Stomach (tissue), 19 donors: ENCODE measurements at places on chromosomes 2 and 18.

DNA sequence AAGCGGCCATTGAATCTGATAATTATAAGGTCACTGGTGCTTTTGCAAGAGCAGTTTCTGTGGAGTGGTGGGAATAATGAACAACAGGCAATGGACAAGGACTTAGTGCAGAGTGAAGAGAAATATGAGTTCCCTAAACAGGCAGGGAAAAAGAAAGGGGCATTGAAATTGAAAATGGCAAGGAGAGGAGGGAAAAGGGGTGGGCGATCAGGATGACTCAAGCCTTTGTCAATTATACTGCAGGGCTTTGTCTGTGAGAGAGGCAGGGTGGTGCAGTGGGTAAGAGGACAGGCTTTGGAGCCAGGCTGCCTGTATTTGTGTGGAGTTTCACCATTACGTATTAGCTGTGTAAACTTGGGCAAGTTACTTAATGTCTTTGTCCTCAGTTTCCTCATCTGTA, 29.5 kb upstream of the PAIP2B start:
- no peaks in the 10 kb centered on the region for H3K36me3 ChIP-seq
- no peak overlapping the region for H3K27ac ChIP-seq
- DNase-seq, result no peak

DNA sequence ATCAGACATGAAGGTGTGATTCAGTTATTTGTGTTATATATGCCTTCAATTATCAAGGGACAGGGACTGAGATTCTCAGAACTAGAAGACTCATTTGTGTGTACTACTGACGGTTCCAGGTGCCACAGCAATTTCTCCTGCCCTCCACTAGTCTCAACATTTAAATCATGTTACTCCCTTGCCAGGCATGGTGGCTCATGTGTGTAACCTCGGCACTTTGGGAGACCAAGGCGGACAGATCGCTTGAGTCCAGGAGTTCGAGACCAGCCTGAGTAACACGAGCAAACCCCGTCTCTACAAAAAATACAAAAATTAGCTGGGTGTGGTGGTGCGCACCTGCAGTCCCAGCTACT, 1.1 kb downstream of the CNDP2 start:
- H3K36me3 ChIP-seq, result peaks cover 14% of the 10 kb centered on the region
- DNase-seq, result no peak
- peaks cover 34% of the 10 kb centered on the region for H3K4me1 ChIP-seq
- peak overlapping the region; percentile 30 for H3K27ac ChIP-seq
- peak overlapping the region; percentile 79 for H3K4me3 ChIP-seq

- no peaks in the 10 kb centered on the region for H3K36me3 ChIP-seq
- no peaks in the 10 kb centered on the region for H3K4me1 ChIP-seq
- no peaks in the 10 kb centered on the region for H3K27me3 ChIP-seq
Measured at GRCh38 chr2:96386470-96386869, 50.9 kb downstream of the NCAPH start.

DNA sequence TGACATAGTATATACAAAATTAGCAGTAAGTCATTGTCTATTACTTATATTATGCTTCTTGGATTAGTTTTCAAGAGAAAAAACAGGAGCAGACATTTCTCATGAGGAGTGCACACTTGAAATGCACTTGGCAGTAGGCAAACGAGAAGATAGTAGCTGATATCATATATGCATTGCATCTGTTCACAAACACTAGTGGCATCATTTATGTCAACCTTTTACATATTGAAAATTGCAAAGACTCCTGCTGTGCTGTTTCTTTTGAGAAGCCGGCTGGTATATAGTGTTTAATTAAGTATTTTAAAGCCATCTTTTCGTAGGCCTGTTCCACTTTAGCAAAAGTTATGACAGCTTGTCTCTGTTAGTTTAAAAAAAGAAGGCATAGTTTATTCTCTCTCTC, 58.4 kb upstream of the SLC8A1 start:
- H3K27me3 ChIP-seq, result no peaks in the 10 kb centered on the region
- no peaks in the 10 kb centered on the region for H3K4me1 ChIP-seq
- H3K36me3 ChIP-seq, result no peaks in the 10 kb centered on the region
- no peak overlapping the region for H3K4me3 ChIP-seq
- no peak overlapping the region for H3K27ac ChIP-seq
- DNase-seq, result no peak

- no peak overlapping the region for H3K4me3 ChIP-seq
- no peaks in the 10 kb centered on the region for H3K4me1 ChIP-seq
- no peak for DNase-seq
- peaks cover 15% of the 10 kb centered on the region for H3K27me3 ChIP-seq
- no peaks in the 10 kb centered on the region for H3K36me3 ChIP-seq
Measured at GRCh38 chr2:240711296-240711695, 19.6 kb downstream of the AQP12A start.

DNA sequence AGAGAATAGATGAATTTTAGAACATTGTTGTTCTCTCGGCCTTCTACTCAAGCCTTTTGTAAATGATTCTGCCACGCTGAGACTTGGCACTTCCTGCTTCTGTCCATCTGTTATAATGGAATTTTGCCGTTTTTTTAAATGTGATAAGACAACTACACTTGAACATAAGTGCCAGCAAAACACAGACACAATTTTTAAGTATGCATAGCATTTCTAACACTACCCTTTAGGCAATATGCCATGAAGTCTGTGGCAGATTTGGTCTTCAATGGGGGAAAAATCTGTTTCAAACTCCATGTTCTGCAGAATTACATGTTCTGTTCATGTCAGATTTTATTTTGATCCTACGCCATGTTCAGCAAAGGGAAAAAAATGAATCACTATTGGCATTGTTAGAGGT, 1170.7 kb upstream of the SLC39A10 start:
- DNase-seq, result no peak
- no peaks in the 10 kb centered on the region for H3K27me3 ChIP-seq
- no peak overlapping the region for H3K27ac ChIP-seq

- no peak for DNase-seq
- H3K4me3 ChIP-seq, result no peak overlapping the region
- H3K27me3 ChIP-seq, result no peaks in the 10 kb centered on the region
- no peaks in the 10 kb centered on the region for H3K36me3 ChIP-seq
- no peaks in the 10 kb centered on the region for H3K4me1 ChIP-seq
Measured at GRCh38 chr2:28152585-28153280, 239.9 kb upstream of the FOSL2 start.

DNA sequence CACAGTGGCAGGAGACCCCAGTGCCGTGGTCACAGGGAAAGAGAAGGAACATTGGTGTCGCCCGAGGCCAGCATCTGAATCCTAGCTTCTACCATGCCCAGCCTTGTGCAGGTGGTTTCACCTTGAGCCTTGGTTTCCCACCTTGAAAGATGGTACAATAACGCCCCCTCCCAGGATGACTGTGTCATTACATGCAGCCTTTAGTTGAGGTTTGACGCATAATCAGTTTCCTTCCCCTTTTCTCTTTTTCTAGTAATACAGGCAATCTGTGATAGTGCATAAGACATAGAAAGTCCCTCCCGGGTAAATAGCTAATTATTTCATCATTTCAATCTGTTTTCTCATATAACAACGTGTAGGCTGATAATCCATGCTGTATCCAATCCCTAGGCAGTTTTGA, 29.8 kb upstream of the ZNF407 start:
- DNase-seq, result no peak
- peaks cover 13% of the 10 kb centered on the region for H3K4me1 ChIP-seq
- no peaks in the 10 kb centered on the region for H3K36me3 ChIP-seq
- no peak overlapping the region for H3K4me3 ChIP-seq
- H3K27ac ChIP-seq, result no peak overlapping the region
- no peaks in the 10 kb centered on the region for H3K27me3 ChIP-seq

GRCh38 chr2:169964740-169965139, 137.5 kb downstream of the UBR3 start:
- no peak overlapping the region for H3K27ac ChIP-seq
- H3K4me1 ChIP-seq, result no peaks in the 10 kb centered on the region
- no peaks in the 10 kb centered on the region for H3K27me3 ChIP-seq

DNA sequence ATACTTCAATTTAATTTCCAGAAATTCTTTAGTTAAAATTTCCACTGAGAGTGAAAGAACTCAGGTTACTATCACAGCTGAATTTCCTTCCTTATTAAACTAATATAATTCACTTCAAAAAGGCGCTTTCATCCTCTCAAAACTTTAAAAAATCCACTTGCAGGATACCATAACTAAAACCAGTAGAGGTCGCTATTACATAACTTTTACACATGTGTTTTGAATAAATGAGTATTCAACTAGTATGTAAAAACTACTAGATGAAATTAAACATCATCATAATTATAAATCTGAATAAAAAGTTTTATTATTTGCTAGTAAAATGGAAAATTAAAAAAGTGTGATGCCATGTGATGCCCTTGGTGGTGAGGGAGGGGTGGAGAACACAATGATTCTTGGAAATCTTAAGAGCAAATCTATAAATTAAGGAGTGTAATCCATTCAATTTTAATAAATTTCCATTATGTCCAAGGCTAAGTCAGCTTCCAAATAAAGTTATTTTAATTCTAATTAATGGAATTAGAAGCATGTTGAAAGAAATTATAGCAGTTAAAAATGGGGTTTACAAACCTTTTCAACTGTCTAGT, 61.4 kb downstream of the SOS1 start:
- no peaks in the 10 kb centered on the region for H3K4me1 ChIP-seq
- H3K27me3 ChIP-seq, result no peaks in the 10 kb centered on the region
- peaks cover 26% of the 10 kb centered on the region for H3K36me3 ChIP-seq
- H3K4me3 ChIP-seq, result no peak overlapping the region
- no peak overlapping the region for H3K27ac ChIP-seq
- DNase-seq, result no peak

DNA sequence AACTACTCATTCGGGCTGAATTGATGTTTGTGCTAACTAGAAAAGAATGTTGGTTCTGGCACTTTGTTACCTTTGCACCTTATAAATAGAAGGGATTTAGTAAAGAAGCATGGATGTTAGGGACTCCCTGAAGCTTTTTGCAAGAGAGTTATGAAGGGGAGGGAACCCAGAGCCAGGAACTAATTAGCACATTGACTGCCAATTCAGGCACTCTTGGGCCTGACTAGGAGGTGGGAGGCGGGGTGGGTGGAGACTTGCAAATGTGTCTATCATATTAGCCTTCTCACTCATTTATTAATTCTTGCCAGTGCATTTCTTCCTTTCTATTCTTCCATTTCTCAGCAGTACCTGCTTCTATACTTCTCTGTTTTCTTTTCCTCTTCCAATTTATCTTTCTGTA, 1022.4 kb downstream of the TMEM182 start:
- H3K27me3 ChIP-seq, result no peaks in the 10 kb centered on the region
- no peaks in the 10 kb centered on the region for H3K36me3 ChIP-seq
- H3K4me3 ChIP-seq, result no peak overlapping the region
- DNase-seq, result no peak
- H3K27ac ChIP-seq, result no peak overlapping the region
- no peaks in the 10 kb centered on the region for H3K4me1 ChIP-seq

DNA sequence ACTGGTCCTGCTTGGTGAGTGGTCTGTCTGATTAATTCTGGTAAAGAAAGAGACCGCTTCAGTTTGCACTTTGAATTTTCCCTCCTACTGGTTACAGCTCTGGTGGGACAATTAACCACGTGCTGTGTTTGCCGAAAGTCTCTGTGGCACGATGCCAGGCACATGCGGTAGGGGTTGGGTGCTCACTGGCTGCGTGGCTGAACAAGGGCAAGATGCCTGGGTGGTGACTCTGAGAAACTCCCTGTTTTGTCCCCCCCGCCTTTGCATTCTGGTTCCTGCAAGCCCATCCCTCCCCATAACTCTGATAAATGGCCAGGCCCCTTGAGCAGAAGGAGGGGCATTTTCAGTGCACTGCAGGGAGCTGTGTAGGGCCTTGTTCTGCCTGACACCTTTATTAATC, 206.1 kb downstream of the TFCP2L1 start:
- H3K27ac ChIP-seq, result no peak overlapping the region
- no peak overlapping the region for H3K4me3 ChIP-seq
- peaks cover 19% of the 10 kb centered on the region for H3K4me1 ChIP-seq

GRCh38 chr2:189125195-189125594, 54.4 kb downstream of the COL5A2 start:
- no peak for DNase-seq
- no peaks in the 10 kb centered on the region for H3K4me1 ChIP-seq
- no peak overlapping the region for H3K4me3 ChIP-seq
- no peaks in the 10 kb centered on the region for H3K36me3 ChIP-seq
- H3K27ac ChIP-seq, result no peak overlapping the region

- H3K27ac ChIP-seq, result no peak overlapping the region
- H3K4me3 ChIP-seq, result no peak overlapping the region
- peaks cover 23% of the 10 kb centered on the region for H3K4me1 ChIP-seq
- DNase-seq, result peak; percentile 52
- H3K27me3 ChIP-seq, result no peaks in the 10 kb centered on the region
Measured at GRCh38 chr2:64905338-64906024, 83.7 kb upstream of the SLC1A4 start.

DNA sequence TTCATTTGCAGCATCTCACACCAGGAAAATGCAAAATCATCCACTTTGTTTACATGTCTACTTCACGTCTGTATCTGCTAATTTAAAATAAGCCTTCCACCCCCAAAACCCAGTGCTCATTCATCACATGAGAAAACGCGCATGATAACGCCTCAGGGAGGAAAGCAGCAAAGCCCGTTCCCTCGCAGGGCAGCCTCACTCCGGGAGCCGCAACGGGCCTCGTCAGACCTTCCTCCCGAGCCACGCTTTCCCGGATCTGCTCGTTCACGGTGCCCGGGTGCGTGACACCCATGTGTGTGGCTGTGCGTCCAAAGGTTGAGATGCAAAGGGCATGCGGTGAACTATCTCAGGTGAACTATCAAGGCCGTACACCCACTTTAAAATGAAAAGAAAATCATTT, 59.8 kb downstream of the NDUFA10 start:
- H3K36me3 ChIP-seq, result peaks cover 99% of the 10 kb centered on the region
- H3K4me1 ChIP-seq, result no peaks in the 10 kb centered on the region
- no peak overlapping the region for H3K27ac ChIP-seq
- H3K27me3 ChIP-seq, result no peaks in the 10 kb centered on the region

- no peaks in the 10 kb centered on the region for H3K27me3 ChIP-seq
- H3K4me3 ChIP-seq, result no peak overlapping the region
- H3K27ac ChIP-seq, result no peak overlapping the region
- H3K36me3 ChIP-seq, result no peaks in the 10 kb centered on the region
Measured at GRCh38 chr2:55498582-55498981, 20.9 kb upstream of the CFAP36 start.

GRCh38 chr2:166278856-166279255, 96.9 kb downstream of the SCN9A start:
- no peak for DNase-seq
- H3K27ac ChIP-seq, result no peak overlapping the region
- H3K4me3 ChIP-seq, result no peak overlapping the region
- H3K4me1 ChIP-seq, result no peaks in the 10 kb centered on the region
- H3K36me3 ChIP-seq, result no peaks in the 10 kb centered on the region

GRCh38 chr2:97806738-97807618, 93.6 kb downstream of the ZAP70 start:
- DNase-seq, result peak; percentile 86
- no peaks in the 10 kb centered on the region for H3K4me1 ChIP-seq
- no peak overlapping the region for H3K4me3 ChIP-seq
- no peak overlapping the region for H3K27ac ChIP-seq
- peaks cover 79% of the 10 kb centered on the region for H3K36me3 ChIP-seq

DNA sequence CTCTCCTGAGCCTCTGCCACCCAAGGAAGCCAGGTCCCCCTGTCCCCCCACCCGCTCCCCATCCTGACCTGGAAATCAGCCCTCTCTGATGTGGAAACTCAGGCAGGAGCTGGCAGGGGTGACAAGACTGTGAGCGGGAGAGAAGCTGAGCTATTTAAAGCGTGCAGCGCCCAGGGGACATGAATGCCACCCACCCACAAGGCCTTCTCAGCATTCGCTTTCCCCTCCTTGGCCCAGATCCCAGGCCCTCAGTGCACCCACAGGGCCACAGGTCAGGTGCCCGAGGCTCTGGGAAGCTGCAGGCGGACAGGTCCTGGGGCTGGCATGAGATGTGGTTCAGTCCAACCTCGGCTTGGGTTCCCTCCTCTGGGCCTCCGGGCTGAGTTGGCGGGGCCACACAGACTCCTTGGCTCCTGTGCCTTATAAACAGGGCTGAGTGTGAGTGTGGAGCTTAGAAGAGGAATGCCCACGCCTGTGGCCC, 168.3 kb downstream of the SMAD7 start:
- peaks cover 11% of the 10 kb centered on the region for H3K36me3 ChIP-seq
- H3K4me1 ChIP-seq, result peaks cover 54% of the 10 kb centered on the region
- DNase-seq, result no peak
- peak overlapping the region; percentile 82 for H3K27ac ChIP-seq
